ENCODE measurements at places on chromosomes 4 and X.

DNA sequence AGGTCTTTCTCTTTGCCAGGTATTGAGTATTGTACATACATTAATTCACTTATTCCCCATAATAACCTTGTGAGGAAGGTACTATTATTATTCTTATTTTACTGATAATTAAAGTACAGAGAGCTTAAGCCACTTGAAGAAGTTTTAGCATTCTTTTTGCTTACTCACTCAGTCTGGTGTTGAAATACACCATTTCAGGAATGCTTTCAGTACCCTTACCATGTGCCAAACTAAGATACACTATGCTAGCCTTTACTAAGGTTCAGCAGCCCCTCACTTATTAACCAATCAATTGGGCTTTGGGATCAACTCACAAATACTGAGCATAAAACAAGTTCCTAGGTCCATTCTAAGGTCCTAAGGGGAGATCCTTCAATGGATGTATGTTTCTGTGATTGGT is 179.0 kb upstream of the FGF13 start:
- peak; percentile 43 for DNase-seq

DNA sequence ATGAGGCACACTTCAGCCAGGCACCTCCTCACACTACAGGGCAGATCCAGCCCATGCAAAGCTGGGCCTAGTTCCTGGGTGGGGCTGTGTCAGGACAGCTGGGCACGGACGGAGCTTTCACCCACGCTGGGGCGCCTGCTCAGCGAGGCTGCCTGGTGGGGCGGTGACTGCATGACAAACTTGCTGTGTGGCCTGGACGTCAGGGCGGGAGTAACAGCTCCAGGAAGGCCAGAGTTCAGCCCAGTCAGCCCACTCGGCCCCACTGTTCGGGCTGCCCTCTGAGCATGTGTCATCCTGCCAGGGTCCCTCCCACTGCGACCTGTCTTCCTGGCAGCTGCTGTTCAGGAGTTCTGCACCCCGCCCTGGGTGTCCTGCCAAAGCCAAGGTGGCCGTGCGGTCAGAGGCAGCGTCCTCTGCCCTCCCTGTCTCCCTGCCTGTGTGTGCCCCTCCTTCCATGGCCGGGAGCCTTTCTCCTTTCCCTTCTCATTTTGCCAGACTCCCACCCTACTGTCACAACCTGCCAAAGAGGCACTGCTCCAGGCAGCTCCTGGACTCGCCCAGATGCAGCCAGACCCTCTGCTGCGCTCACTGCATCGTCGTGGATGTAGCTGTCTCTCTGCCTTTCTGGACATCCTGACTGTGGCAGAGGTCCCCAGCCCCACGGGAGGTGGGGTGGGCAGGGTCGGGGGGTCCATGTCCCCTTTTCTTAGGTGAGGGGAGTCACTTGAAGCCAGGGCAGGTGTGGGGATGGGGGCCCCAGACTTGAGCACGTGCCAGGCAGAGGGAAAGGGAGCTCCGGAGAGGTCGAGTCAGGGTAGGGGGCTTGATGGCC is 33.0 kb upstream of the KIAA0232 start:
- DNase-seq = peak; percentile 81

DNA sequence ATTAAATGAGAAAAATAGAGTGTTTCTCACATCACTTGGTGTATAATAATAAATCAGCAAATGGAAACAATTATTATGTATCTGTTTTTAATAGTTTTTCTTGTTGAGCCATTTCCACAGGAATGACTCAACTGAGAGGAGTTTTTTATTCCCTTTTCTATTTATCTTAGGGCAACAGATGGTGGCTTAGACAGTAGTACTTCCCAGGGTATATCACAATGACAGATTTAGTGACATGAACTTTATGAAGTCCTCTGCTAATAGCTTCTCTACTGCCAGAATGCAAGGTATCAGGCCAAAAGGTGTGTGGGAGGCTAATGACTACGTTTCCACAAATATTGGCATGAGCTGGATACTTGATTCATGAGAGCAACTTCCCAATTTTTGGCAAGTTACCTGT is 126.7 kb downstream of the HTR2C start:
- peak; percentile 1 for DNase-seq

DNA sequence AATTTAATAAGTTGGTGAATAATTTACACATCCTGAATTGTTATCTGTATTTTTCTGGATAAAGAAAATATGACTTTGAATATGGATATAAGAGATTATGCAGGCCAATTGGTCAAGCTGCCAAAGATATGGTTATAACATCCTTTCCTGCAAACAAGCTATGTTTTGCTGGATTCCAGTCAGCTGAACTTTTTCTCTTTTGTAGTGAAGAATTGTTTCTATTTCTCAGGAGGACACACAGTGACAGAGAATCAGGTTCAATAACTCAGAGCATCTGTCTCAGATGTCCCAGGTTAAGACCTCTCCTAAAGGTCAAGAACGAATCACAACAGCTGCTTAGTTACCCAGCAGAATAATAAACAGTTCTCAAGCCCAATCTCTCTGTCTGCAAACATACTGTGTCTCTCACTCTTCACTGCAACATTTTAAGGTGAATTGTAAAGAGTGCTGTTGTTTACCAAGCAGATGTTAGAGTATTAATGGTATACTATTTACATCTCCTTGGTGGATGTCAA is 189.5 kb upstream of the ANKRD50 start:
- no peak for DNase-seq

GRCh38 chr4:101689220-101689619 is 101.3 kb upstream of the BANK1 start:
- DNase-seq = no peak

DNA sequence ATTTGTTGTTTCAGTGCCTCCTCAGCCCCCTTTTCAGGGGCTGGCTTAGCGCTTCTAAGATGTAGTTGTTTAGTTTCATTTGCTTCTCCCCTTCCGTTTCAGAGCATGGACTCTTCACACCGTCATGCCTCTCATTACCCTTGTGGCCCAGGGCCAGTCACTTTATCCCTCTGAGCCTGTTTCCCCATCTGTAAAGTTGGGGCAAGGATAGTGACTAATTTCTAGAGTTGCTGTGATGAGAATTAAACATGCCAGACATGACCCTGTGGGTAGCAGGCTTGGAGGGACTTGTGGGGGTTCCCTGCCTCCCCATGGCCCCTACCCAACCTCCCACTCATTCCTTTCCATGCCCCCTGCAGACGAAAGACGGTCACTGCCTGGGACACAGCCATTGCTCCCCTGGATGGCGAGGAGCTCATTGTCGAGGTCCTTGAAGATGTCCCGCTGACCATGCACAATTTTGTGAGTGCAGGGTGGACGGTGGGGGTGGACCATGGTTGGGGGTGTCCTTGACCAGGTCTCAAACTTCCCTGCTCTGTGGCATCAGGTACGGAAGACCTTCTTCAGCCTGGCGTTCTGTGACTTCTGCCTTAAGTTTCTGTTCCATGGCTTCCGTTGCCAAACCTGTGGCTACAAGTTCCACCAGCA is 3.6 kb downstream of the ARAF start:
- no peak for DNase-seq

- no peak for DNase-seq
These were observed 57.5 kb upstream of the FAM47C start for GRCh38 chrX:36950495-36951253.
